T-helper 22 cell (primary cell): ENCODE measurements at places on chromosomes 3 and 15.

GRCh38 chr3:28743831-28744230, 395.2 kb upstream of the AZI2 start:
- DNase-seq, result no peak

- DNase-seq, result no peak
Measured at GRCh38 chr15:57462381-57462780, 86.1 kb downstream of the CGNL1 start.

DNA sequence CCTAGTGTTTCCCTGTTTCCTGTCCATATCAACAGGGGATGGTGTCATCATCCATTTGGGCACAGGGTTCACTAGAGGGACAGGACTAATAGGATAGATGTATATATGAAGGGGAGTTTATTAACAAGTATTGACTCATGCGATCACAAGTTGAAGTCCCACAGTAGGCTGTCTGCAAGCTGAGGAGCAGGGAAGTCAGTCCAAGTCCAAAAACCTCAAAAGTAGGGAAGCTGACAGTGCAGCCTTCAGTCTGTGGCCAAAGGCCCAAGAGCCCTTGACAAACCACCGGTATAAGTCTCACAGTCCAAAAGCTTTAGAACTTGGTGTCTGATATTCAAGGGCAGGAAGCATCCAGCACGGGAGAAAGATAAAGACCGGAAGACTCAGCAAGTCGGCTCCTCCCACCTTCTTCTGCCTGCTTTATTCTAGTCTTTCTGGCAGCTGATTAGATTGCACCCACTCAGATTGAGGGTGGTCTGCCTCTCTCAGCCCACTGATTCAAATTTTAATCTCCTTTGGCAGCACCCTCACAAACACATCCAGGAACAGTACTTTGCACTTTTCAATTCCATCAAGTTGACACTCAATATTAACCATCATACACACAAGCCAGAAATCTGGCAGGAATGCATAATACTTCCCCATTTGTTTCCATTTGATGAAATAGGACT, 43.4 kb downstream of the CD200 start:
- no peak for DNase-seq

DNA sequence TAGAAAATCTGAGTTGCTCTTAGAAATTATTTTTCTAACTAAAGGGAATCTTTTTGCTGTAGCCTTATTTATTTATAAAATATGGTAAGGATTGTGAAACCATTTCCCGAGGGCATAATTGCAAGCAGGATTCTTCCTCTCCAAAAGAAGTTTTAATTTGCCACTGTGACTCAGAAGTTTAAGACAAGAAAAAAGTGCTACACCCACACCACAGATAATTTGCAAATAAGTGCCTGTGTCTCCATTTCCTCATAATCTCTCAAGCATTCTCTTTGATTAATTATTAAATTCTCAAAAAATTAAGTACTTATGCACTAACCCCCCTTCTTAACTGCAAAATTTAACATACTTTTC, 43.6 kb downstream of the RASA2 start:
- DNase-seq, result no peak

DNA sequence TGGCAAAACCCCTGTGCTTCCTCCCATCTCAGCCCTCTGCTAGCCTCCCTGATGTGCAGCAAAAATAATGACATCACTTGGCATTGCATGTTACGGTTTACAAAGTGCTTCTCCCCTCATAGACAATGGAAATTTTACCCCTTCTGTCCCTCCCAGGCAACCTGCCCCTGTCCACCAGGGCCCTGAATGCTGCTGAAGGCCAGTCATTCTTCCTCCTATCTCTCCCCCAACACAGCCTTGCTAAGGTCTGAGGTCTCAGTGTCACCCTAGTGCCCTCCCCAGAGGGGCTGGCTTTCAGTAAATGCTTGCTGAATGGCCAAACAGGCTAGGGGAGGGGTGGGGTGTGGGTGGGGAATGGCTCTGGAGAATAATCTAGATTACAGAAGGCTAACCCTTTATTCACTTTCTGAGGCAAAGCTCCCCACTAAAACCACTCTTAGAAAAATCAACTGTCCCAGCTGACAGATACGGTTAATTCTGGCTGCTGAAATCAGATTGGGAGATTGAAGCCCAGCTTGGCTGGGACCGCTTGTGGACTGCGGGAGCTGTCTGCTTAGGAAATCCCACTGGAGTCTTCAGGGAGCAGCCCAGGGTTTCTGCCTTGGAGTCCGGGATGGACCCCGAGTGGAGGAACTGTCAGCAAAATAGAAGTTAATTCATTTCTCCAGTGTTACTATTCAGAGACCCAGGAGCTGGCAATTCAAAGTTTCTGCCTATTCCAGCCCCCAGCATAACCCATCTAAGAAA, 22.9 kb downstream of the ANP32A start:
- DNase-seq, result no peak
